Stimulated activated CD8-positive, alpha-beta memory T cell treated with anti-CD3 and anti-CD28 coated beads, Interleukin-7, amount 100 ng/mL, for 4 hours (primary cell): ENCODE measurements at places on chromosomes 2 and 18.
A peak's percentile ranks its signal among the peaks of the same experiment; 100 is the strongest.

DNA sequence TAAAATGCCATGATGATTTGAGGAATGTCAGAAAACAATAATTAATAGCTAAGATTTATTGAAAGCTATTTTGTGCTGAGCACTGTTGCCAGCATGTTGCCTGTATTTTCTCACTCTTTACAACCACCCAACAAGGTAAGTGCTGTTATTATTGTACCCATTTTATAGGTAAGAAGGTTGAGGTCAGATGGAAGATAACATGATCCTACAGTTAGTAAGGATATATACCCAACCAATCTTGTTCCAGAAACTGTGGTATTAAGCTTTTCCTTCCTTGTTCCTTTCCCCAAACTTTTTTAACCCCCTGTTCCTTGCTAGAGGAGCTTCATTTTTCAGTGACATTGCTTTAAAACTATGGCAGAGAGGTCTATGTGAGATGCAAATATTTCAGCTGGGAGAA, 738.0 kb upstream of the ZEB2 start:
- DNase-seq: no peak

GRCh38 chr2:57821088-57821487, 225.5 kb upstream of the VRK2 start:
- DNase-seq: no peak

GRCh38 chr2:118122594-118123281, 34.5 kb downstream of the INSIG2 start:
- DNase-seq: no peak

GRCh38 chr2:232374356-232374755, 4.2 kb upstream of the ALPP start:
- no peak for DNase-seq

DNA sequence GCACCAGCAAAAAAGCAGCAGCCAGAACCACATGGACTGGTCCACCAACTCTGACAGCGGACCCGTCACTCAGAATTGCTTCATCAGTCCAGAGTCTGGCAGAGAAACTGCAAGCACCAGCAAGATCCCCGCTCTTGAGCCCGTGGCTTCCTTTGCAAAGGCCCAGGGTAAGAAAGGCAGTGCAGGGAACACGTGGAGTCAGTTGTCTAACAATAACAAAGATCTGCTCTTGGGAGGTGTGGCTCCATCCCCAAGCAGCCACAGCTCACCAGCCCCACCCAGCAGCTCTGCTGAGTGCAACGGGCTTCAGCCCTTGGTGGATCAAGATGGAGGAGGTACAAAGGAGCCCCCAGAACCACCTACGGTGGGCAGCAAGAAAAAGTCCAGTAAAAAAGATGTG, 269.3 kb downstream of the SETBP1 start:
- no peak for DNase-seq

GRCh38 chr2:102664471-102664909, 45.1 kb downstream of the SLC9A2 start:
- DNase-seq: peak; percentile 49

GRCh38 chr2:48174503-48174902, 268.2 kb upstream of the FBXO11 start:
- DNase-seq: no peak

GRCh38 chr2:159275111-159275510, 11.4 kb downstream of the WDSUB1 start:
- DNase-seq: no peak

DNA sequence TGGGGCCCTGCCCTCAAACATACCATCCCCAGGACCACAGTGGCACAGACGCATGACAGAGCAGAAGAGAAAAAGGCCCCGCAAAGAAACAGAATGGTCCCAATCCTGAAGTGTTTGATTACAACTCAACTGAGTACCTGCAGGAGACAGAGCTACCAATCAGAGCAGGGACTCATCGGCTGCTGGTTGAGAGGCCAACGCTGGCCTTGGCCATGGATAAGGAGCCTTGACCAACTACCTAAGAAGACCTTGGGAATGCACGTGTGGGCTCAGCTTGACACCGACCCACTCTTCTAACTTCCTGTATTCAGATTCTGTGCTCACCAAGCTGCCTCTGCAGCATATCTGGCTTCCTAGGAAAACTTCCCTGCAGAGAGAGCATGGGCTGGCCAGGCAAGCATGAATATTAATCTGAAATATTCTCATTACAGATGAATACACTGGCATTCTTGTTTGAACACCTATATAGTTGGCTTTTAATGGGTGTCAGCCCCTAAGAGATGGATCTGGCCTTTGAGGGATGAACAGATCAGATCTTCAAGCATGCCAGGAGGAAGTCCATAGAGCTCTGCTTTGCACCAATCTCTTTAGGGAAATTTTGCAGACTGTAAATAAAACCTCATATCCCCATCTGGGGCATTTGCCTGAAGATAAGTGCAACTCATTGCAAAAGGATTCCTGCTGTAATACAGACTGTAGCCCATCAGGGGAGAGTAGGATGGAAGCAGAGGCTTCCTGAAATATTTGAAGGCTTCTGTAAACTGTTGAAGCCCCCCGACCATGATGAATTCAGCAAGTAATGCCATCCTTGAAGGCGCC, 135.4 kb downstream of the BCL2 start:
- no peak for DNase-seq

GRCh38 chr2:159573846-159574606, 42.3 kb downstream of the BAZ2B start:
- no peak for DNase-seq

GRCh38 chr2:105378276-105378840, 20.5 kb downstream of the FHL2 start:
- no peak for DNase-seq

GRCh38 chr2:46988733-46989481, 73.3 kb upstream of the MCFD2 start:
- DNase-seq: no peak

DNA sequence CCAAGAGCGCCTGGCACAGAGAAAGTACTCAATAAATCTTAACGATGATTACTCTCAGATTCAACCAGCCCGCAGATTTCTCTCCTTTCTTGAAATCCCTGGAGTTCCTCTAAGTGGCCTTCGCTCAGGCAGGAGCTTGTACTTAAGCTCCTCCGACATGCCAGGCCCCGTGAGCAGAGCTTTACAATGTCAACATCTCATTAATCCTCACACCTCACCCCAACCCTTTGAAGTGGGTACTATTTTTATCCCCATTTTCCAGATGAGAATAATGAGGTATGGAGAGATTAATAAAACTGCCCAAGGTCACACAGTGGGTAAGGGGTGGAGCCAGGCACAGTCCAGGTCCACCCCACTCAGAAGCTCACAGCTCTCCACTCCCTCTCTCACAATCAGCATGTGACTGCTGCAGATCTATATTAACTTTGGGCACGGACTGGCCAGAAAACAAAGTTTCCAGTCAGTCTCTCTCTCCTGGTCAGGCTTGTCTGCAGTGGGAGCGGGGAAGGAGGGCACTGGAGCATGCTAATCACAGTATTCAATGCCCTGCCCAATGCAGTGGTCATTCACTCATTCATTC, 18.0 kb downstream of the DNMT3A start:
- no peak for DNase-seq

GRCh38 chr2:85435220-85435958, 16.9 kb downstream of the SH2D6 start:
- no peak for DNase-seq

DNA sequence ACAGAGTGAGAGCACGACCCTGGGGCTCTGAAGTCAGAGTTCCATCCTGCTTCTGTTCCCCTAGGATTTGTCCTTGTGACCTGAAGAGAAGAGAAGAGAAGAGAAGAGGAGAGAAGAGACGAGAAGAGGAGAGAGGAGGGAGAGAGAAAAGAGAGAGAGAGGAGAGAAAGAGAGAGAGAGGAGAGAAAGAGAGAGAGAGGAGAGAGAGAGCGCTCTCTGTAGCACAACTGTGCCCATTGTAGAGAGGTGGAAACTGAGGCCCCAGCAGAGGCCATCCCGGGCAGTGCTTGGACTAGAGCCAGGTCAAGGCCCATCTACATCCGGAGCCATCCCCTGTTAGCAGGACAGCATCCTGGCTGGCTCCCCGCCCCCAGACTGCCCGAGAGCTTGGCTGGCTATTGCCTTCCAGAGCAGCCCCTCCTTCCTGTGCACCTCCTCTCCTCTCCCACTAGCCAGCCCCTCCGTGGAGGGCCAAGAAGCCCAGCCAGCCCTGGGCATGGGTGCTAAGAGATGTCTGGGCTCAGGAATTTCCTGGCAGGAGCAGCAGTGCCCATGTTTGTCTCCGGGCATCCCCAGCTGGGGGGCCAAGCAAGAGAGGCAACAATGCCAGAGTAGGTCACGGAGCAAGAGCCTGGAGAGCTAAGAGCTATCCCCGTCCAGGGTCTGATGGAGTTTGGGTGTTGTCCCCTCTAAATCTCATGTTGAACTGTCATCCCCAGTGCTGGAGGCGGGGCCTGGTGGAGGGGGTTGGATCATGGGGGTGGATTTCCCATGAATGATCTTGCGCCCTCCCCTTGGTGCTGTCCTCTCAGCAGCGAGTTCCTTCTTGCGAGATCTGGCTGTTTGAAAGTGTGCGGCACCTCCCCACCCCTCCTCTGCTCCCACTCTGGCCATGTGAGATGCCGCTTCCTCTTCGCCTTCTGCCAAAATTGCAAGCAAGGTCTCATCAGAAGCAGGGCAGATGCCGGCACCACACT, 18.2 kb upstream of the GPR55 start:
- DNase-seq: no peak

- DNase-seq: no peak
Observed at GRCh38 chr2:98252038-98252773, 94.0 kb upstream of the CNGA3 start.

DNA sequence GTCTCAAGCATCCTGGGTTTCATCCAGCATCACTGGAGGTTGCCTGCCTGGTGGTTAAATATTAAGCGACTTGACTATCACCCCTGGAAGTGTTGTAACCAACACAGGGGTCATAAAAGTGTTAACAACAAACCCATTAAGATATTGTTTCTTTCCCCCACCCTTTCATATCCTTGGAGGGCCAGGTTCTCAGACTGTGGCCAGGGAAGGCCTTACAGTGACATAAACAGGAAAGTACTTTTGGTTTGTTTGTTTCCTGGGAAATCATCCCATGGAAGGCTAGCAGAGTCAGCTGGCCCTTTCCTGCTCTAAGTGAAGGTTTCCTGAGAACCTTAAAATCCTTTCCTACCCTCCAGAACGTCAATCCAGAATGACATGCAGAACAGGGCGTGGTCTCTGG, 160.9 kb downstream of the CLIP4 start:
- DNase-seq: no peak

DNA sequence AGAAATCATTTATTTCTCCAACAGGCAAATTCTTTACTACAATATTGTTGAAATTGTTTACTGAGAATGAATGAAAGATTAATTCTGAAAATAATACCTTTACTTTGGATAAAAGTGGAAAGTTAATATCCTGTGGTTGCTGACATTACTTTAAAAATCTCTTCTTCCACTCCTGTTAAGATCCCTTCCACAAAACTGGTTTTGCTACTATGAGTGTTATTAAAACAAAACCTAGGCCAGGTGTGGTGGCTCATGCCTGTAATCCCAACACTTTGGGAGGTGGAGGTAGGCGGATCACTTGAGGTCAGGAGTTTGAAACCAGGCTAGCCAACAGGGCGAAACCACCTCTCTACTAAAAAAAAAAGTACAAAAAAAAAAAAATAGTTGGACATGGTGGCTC, 123.9 kb upstream of the CCDC150 start:
- DNase-seq: no peak

- DNase-seq: no peak
Observed at GRCh38 chr18:27004056-27004829, 138.7 kb upstream of the AQP4 start.

- no peak for DNase-seq
Observed at GRCh38 chr2:15042801-15043217, 410.3 kb downstream of the LRATD1 start.

GRCh38 chr2:28678944-28679343, 72.7 kb upstream of the PPP1CB start:
- no peak for DNase-seq

DNA sequence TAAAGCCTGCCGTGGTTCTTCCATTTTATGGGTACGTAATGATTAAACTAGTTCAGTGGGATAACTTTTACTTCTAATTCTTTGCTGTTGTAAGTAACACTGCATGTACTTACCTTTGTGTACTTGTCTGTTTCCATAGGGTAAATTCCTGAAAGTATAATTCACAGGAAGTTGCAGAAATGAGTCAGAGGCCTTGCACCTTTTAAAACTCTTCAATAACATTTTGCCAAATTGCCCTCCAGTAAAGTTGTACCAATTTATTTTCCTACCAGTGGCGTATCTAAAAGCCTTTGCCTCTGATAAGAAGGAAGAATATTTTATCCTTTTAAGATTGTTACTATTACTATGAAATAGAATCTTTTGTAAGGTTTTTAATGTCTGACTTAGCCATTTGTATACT, 65.1 kb downstream of the CAB39 start:
- no peak for DNase-seq

DNA sequence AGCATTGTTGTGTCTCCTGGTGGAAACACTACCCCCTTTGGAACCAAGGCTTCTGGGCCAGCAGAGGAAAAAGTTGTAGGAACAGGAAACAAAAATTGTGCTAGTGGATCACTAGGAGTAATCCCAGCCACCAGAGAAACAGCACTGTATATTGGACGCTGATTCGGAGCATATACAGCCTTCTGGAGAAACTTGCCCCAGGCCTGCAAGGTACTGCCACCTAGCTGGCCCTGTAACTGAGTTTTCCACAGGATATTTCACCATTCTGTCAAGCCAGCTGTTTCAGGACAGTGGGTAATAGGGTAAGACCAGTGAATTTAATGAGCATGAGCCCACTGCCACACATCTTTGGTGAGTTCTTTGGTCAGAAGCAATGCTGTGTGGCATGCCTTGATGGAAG, 25.1 kb upstream of the EMILIN2 start:
- no peak for DNase-seq

GRCh38 chr2:23924589-23925359, 2.1 kb downstream of the ATAD2B start:
- DNase-seq: no peak

DNA sequence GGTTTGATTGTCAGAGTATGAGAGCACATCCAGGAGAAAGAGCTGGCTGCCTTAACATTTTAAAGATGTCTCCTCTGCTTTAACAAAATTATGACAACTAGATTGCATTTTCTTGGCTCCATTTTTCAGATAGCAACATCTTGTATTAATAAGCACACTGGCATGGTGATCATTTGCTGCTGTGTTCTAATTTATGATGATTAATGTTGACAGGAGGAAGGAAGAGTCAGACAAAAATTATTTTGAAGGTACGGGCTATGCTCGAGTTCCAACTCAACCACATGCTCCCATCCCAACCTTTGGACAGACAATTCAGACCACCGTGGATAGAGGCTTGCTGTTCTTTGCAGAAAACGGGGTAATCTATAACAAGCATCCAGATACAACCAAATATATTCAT, 98.2 kb upstream of the TTC39C start:
- DNase-seq: no peak

- no peak for DNase-seq
Observed at GRCh38 chr2:83168377-83168776, 1290.7 kb downstream of the SUCLG1 start.

- DNase-seq: no peak
Observed at GRCh38 chr18:11046140-11046539, 103.2 kb downstream of the PIEZO2 start.

DNA sequence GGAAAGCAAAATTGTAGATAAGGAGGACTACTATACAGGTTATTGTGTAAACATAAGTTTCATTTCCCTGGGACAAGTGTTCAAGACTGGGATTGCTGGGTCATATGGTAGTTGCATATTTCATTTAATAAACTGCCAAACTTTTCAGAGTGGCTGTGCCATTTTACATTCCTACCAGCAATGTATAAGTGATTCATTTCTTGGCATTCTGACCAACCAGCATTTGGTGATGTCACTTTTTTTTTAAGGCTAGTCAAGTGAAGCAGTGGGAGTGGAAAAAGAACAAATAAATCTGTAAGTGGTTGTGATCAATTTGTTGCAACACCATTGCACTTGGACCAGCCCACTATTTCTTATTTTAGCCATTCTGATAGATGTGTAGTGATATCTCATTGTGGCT, 5.2 kb upstream of the CHCHD5 start:
- DNase-seq: no peak
